CD4-positive, alpha-beta T cell treated with Interleukin-4 for 1 hour (primary cell): ENCODE measurements at places on chromosomes 6 and 20.
A peak's percentile ranks its signal among the peaks of the same experiment; 100 is the strongest.

DNA sequence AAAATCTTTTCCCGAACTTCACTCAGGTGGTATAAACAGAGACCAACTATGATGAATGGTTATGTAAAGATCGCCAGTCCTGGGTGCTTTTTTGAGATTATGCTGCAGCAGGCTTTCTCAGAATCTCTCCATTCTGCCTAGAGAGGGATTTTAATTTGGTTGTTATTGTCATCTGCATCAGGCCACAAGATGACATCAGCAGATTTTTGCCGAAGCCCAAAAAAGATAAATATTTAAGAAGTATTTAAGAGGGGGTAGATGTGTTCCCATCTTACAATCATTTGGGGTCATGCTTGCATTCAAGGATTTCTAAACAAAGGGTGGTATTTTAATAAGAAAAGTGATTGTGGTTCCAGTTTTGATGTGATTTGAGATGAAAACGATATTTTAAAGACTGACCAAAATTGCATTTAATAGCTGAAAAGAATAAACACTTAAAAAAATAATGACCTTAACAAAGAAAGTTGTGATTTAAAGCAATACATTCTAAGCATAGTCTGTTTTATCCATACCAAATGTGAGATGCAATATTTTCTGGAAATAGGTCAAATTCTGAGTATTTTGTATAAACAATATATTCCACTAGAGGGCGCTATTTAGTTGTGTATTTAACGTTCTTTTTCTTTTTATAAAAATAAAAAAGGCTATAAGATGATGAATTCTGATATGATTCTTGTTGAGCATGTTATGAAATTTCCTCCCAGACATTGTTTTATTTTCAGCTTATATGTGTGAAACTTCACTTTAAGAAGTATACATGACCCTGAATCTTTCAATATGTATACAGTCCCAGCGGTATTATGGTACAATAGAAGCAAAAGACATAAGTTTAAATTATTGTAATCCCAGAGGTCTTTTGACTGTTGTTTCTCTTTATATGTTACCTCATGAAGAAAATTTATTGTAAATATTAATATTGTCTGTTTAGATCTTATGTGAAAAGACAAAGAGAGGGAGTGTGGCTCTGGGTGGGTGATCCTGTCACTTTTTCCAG lies 51.0 kb upstream of the ZFP64 start:
- peak; percentile 46 for DNase-seq

DNA sequence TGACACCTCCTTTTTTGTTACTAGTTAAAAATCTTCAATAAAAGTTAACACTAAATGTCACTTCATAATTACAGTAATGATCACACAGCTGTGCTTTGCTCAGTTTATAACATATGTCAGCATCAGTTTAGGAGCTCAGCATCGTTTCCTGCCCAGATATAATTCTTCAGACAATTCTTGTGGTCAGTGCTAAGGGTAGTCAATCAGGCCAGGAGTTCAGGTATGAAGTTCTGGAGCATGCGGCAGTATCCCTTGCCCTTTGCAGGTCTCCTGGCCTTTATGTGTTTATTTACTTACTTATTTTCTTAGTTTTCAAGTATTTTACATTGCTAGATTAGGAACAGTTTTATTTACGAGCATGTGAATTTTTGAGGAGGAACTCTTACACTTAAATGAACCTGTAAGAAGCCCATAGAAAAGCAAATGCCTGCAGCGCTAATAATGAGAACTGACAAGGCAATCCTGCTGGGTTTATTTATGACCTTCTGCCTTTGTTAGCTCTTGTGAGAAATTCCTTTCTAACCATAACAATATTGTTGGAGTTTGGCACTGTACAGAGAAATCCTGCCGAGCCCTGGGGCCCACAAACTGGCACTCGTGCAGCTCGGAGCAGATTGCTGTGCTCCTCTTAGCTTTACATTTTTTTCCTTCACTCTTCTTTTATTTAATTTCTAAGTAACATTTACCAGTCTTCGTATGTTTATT lies 252.8 kb downstream of the TMEM242 start:
- DNase-seq: no peak

DNA sequence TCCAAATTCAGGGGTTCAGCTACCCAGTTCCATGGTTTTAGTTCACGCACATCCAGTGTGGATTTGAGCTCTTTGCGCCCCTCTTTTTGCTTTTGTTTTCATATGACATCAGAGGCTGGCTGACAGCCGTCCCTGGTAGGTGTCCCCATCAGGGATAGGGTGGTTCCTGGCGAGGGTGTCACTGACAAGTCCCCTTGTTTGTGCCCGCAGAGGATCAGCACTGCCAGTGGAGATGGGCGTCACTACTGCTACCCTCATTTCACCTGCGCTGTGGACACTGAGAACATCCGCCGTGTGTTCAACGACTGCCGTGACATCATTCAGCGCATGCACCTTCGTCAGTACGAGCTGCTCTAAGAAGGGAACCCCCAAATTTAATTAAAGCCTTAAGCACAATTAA lies 58.0 kb downstream of the GNAS start:
- peak; percentile 8 for DNase-seq

DNA sequence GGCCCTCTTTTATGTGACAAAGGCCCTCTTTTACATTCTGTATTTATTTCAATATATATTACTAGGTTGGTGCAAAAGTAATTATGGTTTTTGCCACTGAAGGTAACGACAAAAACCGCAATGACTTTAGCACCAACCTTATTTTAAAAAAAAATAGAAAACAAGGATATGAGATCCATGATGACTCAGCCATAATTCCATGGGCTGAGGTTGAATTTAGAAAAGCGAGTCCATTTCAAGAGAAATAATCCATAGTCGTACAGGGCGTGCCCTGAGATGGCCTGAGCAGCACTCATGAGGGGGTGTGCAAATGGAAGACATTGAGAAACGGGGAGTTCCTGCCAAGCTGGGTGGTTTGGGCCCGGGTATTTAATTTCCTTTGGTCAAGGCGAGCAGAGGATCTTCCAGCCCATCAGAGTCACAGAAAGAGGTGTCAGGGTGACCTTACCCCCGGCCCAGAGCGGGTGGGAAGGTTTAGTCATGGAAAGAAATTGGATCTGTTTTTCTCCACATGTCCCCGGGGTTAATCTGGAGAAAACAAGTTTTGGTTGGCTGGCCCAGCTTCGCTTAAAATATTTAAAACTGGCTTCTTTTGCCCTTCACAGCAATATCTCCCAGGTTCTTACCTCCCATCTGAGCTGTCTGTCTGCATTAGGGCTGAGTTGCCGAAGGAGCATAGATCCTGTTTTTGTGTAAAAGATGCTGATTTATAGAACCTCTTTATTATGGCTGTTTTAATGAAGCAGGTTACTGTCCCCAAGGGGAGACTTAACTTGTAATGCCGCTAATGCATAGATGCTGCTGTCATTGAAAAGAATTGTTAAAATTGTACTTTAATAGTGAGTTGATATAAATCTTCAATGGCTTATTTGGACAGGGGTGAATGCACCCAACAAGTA lies 255.6 kb downstream of the PREX1 start:
- no peak for DNase-seq

DNA sequence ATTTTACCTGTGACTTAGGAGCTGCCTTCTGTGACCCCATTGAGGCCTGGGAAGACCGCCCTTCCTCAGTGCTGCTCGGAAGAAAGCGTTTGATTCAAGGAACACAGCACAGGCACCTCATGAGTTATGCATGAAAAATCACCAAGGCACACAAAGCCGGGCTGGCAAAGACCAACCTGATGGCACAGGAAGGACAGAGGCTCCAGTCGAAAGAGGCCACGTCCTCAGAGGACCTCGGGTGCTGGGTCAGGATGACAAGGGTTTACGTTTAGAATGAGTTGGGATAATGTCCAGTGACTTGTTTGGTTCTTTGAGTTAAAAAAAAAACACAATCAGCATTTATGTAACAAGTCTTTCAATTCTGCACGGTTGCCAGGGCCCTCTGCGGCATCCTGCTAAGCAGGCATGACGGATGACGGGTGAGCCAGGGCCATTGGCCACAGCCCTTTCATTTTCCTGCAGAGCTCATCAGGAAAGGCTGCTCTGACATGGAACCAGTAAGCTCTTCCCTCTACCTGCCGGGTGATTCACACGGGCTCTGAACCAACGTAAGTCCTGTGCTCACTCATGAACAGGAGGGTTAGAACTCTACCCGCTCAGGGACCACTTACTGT lies 112.8 kb downstream of the DACT2 start:
- no peak for DNase-seq

DNA sequence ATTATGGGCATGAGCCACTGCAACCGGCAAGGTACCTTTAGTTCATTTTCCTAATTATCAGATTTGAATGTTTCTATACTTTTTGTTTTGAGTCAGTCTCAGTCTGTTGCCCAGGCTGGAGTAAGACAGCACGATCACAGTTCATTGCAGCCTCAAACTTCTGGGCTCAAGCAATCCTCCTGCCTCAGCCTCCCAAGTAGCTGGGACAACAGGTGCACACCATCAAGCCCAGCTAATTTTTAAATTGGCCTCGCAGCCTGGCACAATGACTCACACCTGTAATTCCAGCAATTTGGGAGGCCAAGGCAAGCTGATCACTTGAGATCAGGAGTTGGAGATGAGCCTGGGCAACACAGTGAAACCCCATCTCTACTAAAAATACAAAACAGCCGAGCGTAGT lies 24.4 kb downstream of the STAU1 start:
- DNase-seq: no peak

DNA sequence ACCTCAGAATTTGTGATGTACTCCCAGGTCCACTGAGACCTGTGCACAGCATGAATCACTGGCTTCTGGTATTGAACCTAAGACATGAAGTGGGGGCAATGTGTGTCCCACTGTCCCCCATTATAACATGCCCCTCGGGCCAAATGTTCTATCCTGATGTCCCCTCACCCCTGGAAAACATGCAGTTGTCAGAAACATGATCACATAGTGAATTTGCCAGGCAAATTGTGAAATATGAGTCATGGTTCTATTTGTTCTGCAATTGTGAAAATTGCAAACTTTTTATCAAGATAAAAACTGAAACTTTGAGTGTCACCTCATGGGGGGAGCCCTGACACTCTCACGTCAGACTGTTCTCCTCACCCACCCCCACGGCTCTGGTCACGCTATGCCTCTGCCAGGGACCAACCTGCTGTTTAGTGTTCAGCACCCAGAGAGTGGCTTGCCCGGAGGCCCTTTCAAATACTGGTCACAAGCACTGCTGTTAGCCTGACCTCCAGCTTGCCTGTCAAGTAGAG lies 305.3 kb downstream of the CLIC5 start:
- peak; percentile 62 for DNase-seq

GRCh38 chr6:139257291-139257690 lies 34.5 kb downstream of the TXLNB start:
- peak; percentile 24 for DNase-seq

DNA sequence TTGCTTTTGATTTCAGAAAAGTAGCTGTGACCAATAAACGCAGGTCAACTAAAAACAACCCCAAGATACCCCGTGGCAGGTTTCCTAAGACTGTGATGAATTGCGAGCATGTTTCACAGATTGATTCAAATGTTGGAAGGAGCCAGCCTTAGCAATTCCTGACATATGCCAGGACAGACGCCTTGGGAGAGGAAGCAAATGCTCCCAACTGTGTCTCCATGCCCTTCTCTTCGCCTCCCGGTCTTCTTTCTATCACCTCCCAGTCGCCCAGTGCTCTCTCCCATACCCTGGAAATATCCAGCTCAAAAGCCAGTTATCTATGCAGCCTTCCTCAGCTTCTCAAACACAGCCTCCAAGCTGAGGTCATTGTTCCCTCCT lies 32.0 kb downstream of the KIAA0319 start:
- no peak for DNase-seq

DNA sequence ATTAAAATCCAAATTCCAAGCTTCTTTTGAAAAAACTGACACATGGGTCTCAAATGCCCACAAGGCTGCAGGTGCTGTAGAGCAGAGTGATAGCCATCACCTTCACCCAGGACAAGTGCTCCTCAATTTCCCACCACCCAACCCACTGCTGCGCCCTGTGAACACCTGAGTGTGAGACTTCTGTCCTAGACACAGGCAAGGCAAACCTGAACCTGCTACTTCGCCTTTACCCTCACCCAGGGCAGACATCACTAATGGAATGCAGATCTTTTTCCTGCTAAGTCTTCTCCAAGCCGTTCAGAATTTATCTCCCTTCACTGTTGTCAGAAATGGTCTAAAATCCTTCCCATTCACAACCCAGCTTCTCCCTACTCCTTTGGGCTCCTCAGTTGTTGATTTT lies 65.9 kb downstream of the PREX1 start:
- no peak for DNase-seq

DNA sequence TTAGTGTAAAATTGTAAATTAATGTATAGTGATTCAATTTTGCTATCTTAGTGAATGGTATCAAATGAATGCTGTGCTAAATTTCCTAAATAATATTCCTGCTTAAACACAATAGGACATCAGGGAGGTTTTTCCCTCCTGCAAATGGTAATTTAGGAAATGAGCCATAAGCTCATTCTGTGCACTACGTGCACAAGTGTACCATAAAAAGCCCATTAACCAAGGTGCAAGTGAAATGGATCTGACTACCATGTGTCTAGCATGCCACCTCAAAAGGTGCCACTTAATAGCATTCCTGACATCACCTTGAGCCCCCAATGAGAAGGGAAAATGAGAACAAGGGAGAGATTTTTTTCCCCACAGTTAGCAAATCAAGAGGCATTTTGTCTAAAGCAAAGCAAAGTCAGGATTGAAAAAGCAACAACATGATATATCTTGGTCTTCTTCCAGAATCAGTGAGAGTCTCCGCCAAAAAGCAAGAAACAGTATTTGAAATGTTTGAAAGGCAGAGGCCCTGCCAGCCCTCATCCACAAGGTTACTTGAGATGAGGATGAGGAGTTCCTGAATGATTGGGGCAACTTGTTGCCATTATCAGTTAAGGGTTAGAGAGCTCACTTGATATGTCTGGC lies 334.2 kb upstream of the RSPO3 start:
- DNase-seq: no peak

GRCh38 chr6:48541649-48542048 lies 430.7 kb upstream of the PTCHD4 start:
- no peak for DNase-seq

DNA sequence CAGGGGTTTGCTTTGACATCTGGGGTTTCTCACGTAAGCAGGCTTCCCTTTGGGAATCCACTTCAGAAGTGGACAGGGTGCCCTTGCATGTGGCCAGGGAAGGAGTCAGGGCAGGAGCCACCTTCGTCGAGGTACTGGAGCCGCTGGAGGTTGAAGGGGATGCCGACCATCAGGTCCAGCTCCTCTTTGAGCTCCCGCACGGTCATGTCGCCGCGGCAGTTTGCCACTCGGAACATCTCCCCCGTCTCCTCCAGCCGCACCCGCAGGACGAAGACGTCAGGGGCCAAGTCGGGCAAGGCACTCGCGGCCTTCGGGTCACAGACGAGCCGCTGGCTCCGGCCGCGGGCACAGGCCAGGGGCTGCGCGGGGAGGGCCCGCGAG lies 360 bp downstream of the ANKRD60 start:
- no peak for DNase-seq

DNA sequence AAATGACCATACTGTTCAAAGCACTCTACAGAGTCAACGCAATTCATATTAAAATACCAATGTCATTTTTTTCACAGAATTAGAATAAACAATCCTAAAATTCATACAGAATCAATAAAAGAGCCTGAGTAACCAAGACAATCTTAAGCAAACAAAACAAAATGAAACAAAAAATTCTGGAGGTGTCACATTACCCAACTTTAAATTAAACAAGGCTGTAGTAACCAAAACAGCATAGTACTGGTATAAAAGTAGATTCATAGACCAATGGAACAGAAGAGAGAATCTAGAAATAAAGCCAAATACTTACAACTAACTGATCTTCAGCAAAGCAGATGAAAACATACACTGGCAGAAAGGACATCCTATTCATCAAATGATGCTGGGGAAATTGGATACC lies 346.9 kb upstream of the JAG1 start:
- DNase-seq: no peak
